SJCRH30 (cell line): ENCODE measurements at places on chromosomes 16 and 17.

GRCh38 chr17:3485481-3486068 lies 9.8 kb downstream of the ASPA start:
- DNase-seq, result no peak

DNA sequence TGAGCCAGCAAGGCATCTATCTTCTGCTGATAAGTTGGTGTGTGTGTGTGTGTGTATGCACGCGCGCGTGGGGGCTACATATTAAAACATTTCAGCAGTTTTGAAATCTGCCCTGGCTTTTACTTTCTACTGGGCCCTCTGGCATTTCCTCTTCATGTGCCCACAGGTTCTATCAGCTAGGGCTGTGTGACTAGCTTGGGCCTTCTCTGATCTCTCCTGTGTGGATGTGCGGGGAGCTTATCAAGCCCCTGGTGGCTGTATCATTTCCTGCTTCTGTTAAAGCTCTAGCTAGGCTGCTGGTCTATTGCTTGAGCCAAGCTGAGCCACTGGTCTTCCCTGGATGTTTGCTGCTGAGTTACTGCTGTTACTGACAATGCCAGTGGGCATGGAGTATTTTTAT lies 132.5 kb downstream of the AATF start:
- no peak for DNase-seq

GRCh38 chr16:46717692-46718091 lies 28.2 kb downstream of the ORC6 start:
- DNase-seq, result no peak

- no peak for DNase-seq
Measured at GRCh38 chr16:69847643-69848042, 85.5 kb downstream of the WWP2 start.

GRCh38 chr16:20243731-20244281 lies 83.5 kb downstream of the GP2 start:
- no peak for DNase-seq

DNA sequence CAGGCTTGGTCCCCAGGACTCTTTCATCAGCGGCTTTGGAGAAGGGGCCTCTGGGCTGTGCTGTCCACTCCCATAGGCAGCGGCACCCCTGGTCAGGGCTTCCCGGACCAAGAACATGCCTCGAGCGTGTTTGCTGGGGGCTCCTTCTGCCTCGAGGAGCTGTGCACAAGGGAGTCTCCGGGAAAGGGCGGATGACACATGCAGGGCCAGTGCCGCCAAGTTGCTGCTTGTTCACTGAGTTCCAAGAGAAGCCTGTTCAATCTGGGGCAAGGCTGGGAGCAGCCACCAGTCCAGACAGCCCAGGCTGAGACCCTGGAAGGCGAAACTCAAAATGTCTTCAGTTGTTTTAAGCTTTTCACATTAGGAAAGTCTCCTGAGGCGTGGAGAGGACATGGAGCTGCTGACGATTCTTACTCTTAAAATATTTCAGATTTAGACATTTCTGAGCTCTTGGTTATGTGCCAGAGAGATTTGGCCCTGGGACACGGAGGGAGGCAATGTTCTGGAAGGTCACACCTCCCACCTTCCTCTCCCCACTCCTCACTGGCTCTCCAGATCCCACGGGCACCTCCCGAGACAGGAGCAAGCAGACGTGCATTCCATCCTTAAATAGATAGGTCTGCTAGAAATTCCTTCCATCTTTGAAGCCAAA lies 84.5 kb upstream of the ZNF469 start:
- no peak for DNase-seq

DNA sequence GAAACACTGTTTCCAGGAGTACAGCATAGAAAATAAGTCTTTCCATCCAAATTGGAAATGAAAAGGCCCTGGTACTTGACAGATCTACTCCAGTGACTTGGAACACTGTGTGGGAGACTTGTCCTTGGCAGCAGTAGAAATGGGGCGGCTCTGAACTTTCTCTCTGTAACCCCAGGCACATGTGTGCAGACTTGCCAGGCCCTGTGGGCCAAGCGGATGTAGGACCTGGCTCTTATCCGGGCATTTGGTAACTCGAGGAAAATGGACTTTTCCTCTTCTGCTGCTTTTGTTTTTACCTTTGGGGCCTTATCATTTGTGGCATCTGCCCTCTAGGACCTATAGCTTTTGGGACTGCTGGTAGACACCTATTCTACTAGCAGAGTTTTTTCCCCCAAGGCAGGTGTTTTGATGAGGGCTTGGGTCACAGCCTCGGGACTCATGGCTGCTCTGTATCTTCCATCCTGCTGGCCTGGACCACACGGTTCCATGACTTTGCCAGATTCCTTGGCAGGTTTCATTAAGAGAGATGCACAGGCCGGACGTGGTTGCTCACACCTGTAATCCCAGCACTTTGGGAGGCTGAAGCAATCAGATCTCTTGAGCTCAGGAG lies 43.5 kb downstream of the SMPD3 start:
- DNase-seq, result no peak
